Ammon's horn (tissue), 1 donor: ENCODE measurements at places on chromosomes 4 and X.
A peak's percentile ranks its signal among the peaks of the same experiment; 100 is the strongest.

DNA sequence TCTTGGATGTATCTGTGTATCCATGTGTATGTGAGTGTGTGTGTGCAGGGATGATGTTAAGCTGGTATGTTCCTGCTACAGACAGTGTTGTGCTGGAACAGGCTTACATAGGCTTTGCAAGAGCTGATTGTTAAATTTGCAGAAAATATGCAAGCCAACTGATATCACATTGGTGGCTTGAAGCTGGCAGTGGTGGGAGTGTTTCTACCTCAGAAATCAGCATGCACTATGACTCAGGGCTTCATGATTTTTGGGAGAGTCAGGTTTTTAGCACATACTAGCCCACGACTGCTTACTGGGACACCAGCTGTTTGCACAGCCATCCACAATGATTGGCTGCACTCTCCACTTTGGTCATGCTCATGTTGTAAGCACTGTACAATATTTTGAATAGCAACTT is 261.8 kb downstream of the DHX15 start:
- DNase-seq: peak; percentile 66

GRCh38 chrX:153244767-153245166 is 65.7 kb downstream of the MAGEA1 start:
- DNase-seq: no peak

- no peak for DNase-seq
Observed at GRCh38 chr4:85928775-85929591, 430.9 kb downstream of the MAPK10 start.

GRCh38 chr4:77225022-77225421 is 68.0 kb downstream of the CCNG2 start:
- DNase-seq: no peak

DNA sequence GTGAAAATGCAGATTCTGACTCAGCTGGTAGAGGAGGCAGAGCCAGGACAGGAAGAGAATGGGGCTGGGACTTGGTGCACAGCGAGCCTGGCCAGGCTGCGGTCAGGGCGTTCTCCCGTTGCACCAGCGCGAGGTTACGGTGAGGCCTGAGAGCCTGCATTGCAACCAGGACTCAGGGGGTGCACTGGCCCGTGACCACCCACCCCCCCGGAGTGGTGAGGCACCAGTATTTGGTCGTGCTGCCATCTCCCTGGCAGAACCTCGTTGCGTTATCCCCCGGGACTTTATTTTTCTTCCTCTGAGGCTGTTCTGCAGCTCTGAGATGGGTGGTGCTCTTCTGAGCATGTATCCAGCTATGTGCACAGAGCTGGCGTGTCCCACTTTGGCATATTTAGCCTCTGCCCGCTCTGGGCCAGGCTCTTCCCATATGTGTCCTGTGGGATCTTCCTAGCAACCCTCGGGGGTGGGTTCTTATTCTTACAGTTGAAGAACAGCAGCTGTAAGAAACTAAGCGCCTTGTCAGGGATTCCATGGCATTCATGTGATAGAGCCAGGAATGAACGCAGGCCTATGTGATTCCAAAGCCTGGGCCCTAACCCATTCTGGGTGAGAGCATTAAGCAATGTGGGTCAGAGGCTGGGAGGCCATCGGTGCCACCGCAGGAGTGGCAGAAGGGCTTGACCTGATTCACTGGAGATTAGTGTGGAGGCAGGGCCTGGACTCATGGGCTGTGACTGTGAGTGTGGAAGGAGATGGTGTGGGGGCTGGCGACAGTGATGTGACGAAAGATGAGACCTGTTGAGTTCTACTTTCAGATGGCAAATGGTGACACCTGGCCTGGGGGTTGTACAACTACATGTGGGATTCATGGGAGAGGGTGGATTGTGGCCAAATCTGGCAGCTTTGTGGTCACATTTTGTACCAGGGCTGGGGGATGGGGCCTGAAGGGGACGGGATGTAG is 3.1 kb downstream of the TADA2B start:
- DNase-seq: no peak

DNA sequence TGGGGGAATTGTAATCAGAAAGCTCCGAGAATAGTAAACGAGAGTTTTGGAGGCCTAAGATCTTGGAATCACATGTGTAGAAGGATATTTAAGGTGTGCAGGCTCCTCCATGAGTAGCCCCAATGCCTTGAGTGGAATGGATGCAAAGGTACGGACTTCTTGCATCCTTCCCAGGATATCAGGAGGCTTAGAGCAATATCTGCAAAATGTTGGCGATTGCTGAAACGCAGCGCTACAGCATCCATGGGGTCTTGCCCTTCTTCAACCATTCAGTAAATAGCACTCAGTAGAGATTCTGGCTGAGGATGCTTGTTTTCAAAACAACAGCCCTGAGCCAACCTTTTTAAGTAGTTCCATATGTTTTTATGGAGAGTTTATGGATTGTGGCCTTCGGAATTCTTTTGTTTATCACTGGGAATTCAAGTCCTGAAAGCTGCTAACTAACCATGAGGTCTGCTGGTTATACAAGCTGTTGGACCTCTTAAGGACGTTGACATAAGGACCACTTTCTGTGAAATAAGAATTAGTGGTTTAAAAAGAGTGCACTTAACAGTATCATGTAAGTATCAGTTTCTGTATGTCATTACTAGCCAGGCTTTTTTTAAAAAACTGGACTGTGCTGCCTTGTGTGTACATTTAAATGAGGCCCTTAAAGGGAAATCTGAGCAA is 228.8 kb upstream of the PGRMC2 start:
- no peak for DNase-seq

- DNase-seq: no peak
Observed at GRCh38 chrX:5402461-5402860, 826.2 kb downstream of the NLGN4X start.

DNA sequence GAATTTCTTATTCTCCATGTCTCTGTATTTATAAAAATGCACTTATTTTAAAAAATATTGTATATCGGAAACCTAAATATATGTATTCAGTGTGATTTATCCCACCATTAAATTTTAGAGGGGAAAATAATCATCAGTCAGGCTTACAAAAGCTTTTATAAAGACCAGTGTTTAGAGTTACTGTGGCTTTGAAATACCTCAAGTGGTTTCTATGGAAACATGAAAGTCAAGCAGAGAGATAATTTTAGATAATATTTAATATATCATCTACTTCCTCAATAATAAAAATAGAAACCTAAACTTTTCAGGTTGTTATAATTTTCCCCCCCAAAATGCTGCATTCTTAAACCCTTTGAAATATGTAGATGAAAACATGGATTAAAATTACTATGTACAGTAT is 332.9 kb upstream of the PITX2 start:
- no peak for DNase-seq

DNA sequence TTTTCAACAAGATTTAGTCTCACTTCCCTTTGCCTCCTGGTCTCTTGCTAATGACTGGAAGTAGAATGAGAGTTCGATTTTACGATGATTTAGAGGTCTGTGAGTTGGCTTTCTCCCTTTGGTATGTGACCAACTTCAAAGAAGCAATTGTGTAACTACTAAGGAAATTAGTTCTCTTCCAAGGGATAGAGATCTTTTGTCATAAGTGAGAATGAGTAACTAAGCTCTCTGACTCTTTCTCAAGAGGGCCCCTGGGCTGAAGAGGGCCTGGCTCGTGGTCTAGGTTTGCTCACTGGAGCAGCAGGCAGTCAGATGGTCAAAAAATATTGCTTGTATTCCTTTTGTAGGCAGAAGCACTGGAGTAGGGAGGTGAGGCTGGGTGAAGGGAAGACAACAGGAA is 176.3 kb downstream of the ENOX2 start:
- DNase-seq: no peak

DNA sequence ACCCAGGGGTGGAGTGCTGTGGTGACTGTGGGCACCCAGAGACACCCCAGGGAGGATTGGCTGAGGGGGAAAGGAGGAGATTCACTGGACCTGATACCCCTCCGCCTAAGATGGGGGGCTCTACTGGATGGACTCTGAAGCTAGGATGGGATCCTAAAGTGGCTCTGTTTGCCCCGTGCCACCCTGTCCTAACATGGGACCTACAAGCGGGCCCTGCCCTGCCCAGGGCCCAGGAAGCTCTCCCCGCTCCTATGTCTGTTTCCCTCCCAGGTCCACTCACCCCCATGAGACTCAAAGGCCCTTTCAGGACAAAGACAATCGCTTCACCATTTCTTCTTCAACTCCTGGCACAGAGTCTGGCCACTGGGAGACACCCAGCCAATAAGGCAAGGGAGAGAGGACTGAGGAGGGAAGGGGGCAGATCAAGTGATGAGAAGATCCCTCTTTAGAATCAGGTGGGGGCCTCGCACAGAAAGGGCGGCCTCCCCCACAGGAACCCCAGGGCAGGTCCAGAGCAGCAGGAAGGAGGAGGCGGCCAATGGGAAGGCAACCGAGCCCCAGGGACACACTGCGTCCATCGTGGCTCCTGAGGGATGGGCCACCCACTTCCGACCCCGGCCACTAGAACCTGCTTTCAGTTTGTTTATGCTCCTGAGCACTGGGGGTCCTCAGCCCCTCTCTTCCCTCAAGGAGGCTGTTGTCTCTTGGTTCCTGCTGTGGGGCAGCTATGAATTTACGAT is 155.4 kb downstream of the AFAP1 start:
- no peak for DNase-seq

DNA sequence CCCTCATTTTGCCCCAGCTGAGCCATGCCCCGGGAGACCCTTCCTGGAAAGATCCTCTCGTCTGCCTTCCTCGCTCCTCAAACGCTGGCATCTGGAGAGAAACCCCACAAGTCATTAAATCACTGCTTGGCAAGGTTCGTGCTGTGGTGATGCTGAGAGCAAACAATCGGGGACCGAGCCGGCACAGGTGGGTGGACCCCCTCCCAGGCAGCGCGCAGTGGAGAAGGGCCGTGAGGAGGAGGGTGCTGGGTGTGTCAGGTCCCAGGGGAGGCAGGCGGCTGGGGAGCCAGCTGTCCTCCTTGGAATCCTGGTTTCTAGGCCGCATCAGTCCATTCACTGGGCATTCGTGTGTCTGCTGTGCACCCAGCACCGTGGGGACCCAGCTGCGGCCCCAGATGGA is 64.9 kb upstream of the PSAPL1 start:
- no peak for DNase-seq

- no peak for DNase-seq
Observed at GRCh38 chrX:150361070-150361776, 1.9 kb upstream of the MAMLD1 start.

- DNase-seq: no peak
Observed at GRCh38 chrX:125405339-125405738, 85.7 kb downstream of the TEX13C start.

DNA sequence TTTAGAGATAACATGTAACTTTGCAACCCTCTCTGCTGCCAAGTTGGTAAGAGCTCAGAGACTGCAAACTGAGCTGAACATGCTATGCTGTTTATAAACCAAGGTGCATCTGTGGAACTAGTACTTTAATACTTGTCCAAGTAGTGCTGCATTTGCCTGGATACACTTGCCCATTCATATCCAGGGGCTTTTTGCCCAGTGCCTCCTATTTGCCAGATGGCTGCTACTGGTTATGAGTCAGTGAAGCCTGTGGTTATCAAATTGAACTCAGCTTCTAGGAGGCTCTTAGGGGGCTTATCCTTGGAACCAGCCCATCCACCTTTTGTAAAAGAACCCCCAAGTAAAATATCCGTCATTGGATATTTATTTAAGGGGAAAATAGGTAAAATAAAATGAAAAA is 79.6 kb downstream of the AFF2 start:
- DNase-seq: no peak

DNA sequence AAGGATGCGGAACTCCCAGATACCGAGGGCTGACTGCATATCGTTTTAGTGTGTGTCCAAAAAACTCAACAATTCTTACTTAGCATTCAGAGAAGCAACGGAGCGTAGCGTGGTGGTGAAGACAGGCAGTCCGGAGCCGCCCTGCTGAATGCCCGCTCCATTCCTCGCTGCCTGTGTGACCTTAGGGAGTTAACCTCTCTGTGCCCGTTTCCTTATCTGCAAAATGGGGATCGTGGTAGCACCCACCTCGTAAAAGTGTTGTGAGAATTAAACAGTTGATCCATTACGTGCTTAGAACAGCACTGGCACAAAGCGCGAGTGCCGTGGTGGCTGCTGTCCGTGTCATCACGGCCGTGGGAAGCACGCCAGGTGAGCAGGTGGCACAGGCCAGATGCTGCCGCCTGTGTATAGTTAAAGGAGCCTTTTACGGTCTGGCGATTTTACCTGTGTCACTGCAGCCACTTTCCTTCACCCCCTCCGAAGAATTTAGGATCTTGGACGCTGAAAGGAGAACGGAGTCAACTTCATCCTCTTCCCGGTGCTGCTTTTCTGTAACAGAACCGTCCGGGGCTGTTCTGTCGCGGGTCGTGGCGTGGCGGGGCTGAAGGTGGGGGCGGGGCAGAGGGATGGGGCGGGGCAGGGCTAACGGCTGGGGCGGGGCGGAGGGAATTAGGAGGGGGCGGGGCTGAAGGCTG is 885 bp downstream of the CCDC110 start:
- DNase-seq: peak; percentile 62

GRCh38 chr4:188218392-188218791 is 79.2 kb downstream of the TRIML1 start:
- no peak for DNase-seq

GRCh38 chrX:73400136-73400748 is 46.6 kb upstream of the CDX4 start:
- no peak for DNase-seq

DNA sequence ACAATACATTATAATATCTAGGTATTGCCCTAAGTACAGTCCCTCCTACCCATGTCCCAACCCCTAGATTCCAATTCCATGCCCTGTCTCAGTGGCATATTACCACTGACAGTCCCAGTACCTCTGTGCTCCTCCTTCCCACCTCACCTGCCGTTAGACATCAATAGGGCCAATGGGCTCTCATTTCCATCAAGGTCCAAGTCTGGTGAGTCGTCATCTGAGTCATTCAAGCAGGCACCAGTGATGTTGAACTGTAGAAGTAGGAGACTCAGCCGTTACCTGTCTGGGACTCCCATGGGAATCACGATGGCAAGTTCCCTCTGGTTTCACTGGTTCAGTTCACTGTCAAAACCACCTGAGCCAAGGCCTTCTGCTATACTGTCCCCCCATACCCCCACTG is 51.7 kb downstream of the PHF8 start:
- no peak for DNase-seq

DNA sequence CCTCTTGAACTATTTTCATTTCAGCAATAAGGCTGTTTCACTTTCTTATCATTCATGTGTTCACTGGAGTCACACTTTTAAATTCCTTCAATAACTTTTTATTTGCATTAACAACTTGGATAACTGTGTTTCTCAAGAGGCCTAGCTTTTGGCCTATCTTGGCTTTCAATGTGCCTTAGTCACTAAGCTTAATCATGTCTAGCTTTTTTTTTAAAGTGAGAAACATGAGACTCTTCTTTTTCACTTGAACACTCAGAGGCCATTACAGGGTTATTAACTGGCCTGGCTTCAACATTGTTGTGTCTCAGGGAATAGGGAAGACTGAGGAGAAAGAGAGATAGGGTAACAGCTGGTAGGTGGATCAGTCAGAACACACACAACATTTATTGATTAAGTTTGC is 64.0 kb upstream of the VCX2 start:
- DNase-seq: no peak

DNA sequence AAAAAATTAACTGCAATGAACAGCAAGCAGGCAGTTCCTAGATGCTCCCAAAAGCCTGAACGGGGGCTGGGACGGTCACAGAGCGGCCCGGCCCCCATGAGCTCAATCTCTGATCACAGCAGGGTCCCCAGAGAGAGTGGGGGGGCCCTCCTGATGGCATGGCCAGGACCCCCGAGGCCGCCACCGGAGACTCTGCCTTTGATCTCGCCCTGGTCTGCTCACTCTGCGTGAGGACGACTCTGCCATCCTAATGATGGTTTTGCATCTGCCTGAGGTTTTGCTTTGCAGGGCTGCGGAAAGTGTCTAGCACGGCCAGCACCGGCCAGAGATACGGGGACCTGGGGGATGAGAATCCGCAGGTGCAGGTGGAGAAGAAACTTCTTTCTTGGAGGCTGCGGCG is 103.8 kb downstream of the SHOX start:
- no peak for DNase-seq

GRCh38 chrX:73457306-73457705 is 10.5 kb downstream of the CDX4 start:
- DNase-seq: no peak
